ENCODE measurements at places on chromosomes 11 and 22. TPM values are rescaled to one million over a fixed set of nuclear protein-coding genes. Genes with fewer than 3 reads are reported as not detected.

Gene MUC6
- total RNA-seq = 0.49 TPM

DNA sequence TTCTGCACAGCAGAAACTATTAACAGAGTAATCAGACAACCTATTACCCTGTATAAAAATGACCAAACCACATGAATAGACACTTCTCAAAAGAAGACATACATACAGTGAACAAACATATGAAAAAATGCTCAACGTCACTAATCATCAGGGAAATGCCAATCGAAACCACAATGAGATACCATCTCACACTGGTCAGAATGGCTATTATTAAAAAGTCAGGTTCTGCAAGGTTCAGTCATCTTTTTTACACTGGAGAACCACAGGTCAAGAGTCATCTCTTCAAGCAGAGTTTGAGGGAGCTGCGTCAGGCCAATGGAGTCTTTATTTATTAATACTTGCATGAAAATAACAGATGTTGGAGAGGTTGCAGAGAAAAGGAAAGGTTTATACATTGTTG is 40.4 kb downstream of the RCN1 start:
- H3K4me1 ChIP-seq = no peaks in the 10 kb centered on the region

DNA sequence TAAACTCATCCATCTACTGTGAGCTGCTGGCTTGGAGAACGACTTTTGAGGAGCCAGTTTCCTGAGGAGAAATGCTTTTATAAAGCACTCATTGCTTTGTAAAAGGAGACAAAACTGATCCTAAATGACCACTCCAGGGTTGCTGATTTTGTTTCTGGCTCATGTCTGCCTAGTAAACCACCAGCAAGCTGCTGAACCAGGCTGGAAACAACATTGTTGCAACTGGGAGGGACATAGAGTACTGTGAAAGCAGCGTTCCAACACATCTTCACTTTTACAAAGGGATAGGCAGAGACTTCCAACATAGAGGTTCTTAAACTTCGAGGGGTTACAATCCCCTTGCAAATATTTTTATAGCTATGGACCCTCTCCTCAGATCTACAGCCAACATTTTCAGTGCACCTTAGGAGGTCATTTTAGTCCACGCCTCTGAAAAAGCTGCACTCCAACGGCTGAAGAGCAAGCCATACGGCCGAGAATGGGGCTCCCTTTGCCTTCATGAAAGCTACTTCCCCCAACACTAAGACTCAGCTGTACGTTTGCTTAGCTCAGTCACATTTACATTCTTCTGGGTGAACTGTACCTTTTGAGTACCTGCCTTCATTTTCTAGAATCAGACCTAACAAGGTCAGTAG is 54.7 kb downstream of the PANX1 start:
- DNase-seq = no peak
- H3K36me3 ChIP-seq = peaks cover 19% of the 10 kb centered on the region
- no peaks in the 10 kb centered on the region for H3K4me1 ChIP-seq
- no peak overlapping the region for H3K4me3 ChIP-seq
- H3K27ac ChIP-seq = no peak overlapping the region
- no peaks in the 10 kb centered on the region for H3K27me3 ChIP-seq

GRCh38 chr22:31344578-31345330 is 1.4 kb downstream of the PATZ1 start:
- DNase-seq = no peak
- H3K27me3 ChIP-seq = no peaks in the 10 kb centered on the region
- no peak overlapping the region for H3K27ac ChIP-seq
- no peaks in the 10 kb centered on the region for H3K36me3 ChIP-seq
- peaks cover 17% of the 10 kb centered on the region for H3K4me1 ChIP-seq

DNA sequence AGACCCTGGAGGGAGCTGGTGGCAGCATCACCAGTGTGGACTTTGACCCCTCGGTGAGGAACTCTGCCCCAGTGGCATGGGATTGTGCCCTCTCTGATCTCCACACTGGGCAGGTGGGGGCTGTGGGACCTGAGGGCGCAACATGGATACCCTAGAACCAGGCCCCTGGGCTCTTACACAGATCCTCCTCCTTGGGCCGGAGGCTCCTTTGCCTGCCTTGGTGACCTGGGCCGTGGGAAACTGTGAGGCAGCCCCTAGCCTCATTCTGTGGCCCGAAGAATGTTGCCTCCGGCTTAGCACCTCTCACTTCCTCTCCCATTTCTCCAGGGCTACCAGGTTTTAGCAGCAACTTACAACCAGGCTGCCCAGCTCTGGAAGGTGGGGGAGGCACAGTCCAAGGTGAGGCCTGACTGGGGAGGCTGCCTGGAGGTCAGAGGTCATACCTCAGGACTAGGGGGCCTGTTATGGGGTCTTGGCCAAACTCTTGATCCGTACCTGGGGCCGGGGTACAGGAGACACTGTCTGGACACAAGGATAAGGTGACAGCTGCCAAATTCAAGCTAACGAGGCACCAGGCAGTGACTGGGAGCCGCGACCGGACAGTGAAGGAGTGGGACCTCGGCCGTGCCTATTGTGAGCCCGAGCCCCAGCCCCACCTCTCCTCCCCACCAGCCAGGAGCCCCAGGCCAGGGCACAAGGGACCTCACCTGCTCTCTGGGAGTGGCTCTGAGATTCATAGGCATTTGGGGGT is 12.2 kb downstream of the ATG16L2 start:
- no peak overlapping the region for H3K27ac ChIP-seq
- no peaks in the 10 kb centered on the region for H3K36me3 ChIP-seq
- H3K4me1 ChIP-seq = peaks cover 2% of the 10 kb centered on the region
- DNase-seq = no peak
- no peak overlapping the region for H3K4me3 ChIP-seq

DNA sequence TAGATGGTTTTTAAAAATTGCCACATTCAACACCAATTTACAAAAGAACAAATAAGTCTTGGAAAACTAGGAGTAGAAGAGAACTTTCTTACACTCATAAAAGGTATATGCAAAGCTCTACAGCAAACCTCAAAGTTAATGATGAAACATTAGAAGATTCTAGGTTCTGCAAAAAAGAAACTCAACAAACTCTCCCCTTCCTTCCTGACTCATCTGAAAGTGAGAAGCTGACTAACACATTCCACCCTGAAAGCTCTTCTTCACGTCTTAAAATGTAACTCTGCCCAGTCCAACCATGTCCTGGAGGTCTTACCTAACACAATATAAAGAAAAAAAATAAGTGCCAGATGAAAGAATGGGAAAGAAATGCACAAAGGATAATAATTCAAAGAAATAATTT is 218.9 kb upstream of the ISX start:
- no peak overlapping the region for H3K27ac ChIP-seq
- H3K4me1 ChIP-seq = no peaks in the 10 kb centered on the region
- no peak overlapping the region for H3K4me3 ChIP-seq
